Left ventricle myocardium inferior (tissue), 1 donor: ENCODE measurements at places on chromosomes 6 and 20.

- H3K27ac ChIP-seq = no peak overlapping the region
- DNase-seq = no peak
- no peaks in the 10 kb centered on the region for H3K27me3 ChIP-seq
- H3K36me3 ChIP-seq = no peaks in the 10 kb centered on the region
- no peaks in the 10 kb centered on the region for H3K4me1 ChIP-seq
Measured at GRCh38 chr6:108550256-108550655, 10.5 kb upstream of the FOXO3 start.

DNA sequence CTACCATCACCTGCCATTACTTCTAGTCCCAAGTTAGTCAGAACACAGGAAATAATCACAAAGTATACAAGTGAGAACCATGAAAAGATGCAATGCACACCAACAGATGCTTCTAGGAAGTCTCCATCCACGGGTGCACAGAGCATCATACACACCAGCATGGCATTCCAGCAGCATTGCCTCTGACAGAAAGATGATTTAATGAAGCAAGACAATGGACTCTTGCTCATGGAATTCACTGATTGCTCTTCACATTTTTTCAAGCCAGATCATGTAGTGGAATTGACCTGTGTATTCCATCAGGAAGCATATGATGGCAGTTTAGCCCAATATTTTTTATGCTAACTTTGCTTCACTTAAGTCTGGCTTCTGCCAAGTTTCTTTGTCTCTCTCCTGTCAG, 406.3 kb upstream of the RGS17 start:
- H3K4me3 ChIP-seq = no peak overlapping the region
- H3K27me3 ChIP-seq = no peaks in the 10 kb centered on the region
- DNase-seq = no peak
- H3K27ac ChIP-seq = no peak overlapping the region

GRCh38 chr20:46154796-46155195, 36.7 kb downstream of the CD40 start:
- no peak for DNase-seq
- no peak overlapping the region for H3K4me3 ChIP-seq
- H3K27me3 ChIP-seq = peaks cover 100% of the 10 kb centered on the region
- H3K27ac ChIP-seq = no peak overlapping the region

GRCh38 chr6:72783666-72784065, 161.8 kb downstream of the KCNQ5 start:
- no peaks in the 10 kb centered on the region for H3K36me3 ChIP-seq
- no peak overlapping the region for H3K4me3 ChIP-seq
- H3K27me3 ChIP-seq = no peaks in the 10 kb centered on the region
- H3K4me1 ChIP-seq = no peaks in the 10 kb centered on the region
- DNase-seq = no peak

DNA sequence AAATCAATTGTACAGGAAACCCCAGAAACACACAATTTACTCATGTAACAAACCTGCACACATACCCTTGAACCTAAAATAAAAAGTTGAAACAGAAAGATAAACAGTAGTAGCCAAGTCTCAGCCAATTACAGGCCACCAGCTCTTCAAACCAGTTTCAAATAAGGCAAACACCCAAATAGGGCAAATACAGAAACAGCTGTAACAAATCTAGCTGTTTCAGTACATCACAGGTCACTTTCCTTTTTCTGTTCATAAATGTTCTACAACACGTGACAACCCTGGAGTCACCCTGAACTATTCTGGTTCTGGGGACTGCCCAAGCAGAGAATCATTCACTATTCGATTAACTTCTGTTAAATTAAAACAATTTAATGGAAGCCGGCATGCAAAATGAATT, 329.0 kb downstream of the GJA1 start:
- H3K27ac ChIP-seq = no peak overlapping the region
- DNase-seq = no peak
- no peak overlapping the region for H3K4me3 ChIP-seq
- no peaks in the 10 kb centered on the region for H3K4me1 ChIP-seq
- H3K27me3 ChIP-seq = no peaks in the 10 kb centered on the region

- H3K27ac ChIP-seq = no peak overlapping the region
- peaks cover 71% of the 10 kb centered on the region for H3K27me3 ChIP-seq
- no peak for DNase-seq
- no peaks in the 10 kb centered on the region for H3K4me1 ChIP-seq
- H3K4me3 ChIP-seq = no peak overlapping the region
- H3K36me3 ChIP-seq = no peaks in the 10 kb centered on the region
Measured at GRCh38 chr20:56795492-56795891, 166.4 kb downstream of the TFAP2C start.

- H3K4me1 ChIP-seq = peaks cover 53% of the 10 kb centered on the region
- H3K4me3 ChIP-seq = peak overlapping the region; percentile 92
Measured at GRCh38 chr6:13710552-13711323, 897 bp downstream of the RANBP9 start.

GRCh38 chr6:166998256-166999144, 697 bp upstream of the CEP43 start:
- H3K4me3 ChIP-seq = peak overlapping the region; percentile 97
- H3K27ac ChIP-seq = peak overlapping the region; percentile 82
- no peaks in the 10 kb centered on the region for H3K27me3 ChIP-seq
- DNase-seq = peak; percentile 26

GRCh38 chr6:55131616-55132015, 42.7 kb upstream of the HCRTR2 start:
- no peaks in the 10 kb centered on the region for H3K36me3 ChIP-seq
- H3K4me1 ChIP-seq = no peaks in the 10 kb centered on the region
- H3K27me3 ChIP-seq = no peaks in the 10 kb centered on the region
- no peak overlapping the region for H3K27ac ChIP-seq
- H3K4me3 ChIP-seq = no peak overlapping the region

DNA sequence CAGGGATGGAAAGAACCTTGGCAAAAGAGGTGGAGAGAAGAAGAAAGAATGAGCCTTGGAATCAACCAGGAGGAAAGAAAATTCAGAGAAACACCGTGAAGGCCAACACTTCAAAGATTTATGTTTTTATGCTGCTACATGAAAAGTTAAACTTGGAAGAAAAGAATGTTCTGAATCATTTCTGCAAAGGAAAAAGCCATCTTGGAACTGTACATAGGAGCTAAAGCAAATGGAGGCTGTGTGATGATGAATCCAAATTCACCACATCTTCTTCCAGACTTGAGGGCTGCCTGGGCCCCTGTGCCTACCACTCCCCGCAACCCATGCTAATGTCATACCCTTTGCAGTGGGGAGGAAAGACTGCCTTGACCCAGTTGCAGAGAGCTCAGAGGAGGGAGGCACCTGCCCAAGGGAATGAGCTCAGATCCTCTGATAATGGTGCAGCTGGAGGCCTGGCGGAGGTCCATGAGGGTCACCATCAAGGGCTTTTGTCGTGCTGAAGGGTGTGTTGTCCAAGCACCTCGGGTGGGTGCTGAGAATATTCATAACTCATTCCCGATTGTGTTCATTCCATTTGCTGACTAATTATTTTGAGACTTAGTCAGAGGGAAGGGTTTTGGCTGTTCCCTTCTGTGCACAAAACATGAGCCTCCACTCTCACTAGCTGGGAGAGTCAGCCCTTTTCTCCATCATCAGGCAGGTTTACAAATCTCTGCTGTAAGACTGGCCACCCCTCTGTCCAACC, 245.8 kb upstream of the JAG1 start:
- no peak overlapping the region for H3K4me3 ChIP-seq
- H3K27me3 ChIP-seq = no peaks in the 10 kb centered on the region
- H3K36me3 ChIP-seq = no peaks in the 10 kb centered on the region
- DNase-seq = peak; percentile 36
- H3K4me1 ChIP-seq = peaks cover 4% of the 10 kb centered on the region
- H3K27ac ChIP-seq = no peak overlapping the region

DNA sequence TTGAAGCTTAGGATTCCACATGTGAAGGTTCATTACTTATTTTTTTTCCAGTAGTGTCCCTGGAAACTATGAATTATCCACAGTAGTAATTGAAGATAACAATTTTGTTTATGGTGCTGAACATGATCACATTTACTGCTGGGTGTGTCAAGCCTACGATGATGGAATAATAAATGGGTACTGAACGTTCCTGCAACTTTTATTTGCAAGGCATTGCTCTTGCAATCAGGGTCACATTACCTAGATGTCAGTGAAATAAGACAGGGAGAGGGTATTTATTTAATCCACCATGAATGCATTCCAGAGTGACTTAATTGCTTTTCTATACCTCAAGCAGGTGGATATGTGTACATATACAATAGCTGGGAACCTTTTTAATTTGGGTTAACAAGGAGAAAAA, 27.0 kb upstream of the MLIP start:
- H3K36me3 ChIP-seq = no peaks in the 10 kb centered on the region
- peak overlapping the region; percentile 83 for H3K27ac ChIP-seq
- no peak overlapping the region for H3K4me3 ChIP-seq
- no peak for DNase-seq
- H3K4me1 ChIP-seq = peaks cover 78% of the 10 kb centered on the region

DNA sequence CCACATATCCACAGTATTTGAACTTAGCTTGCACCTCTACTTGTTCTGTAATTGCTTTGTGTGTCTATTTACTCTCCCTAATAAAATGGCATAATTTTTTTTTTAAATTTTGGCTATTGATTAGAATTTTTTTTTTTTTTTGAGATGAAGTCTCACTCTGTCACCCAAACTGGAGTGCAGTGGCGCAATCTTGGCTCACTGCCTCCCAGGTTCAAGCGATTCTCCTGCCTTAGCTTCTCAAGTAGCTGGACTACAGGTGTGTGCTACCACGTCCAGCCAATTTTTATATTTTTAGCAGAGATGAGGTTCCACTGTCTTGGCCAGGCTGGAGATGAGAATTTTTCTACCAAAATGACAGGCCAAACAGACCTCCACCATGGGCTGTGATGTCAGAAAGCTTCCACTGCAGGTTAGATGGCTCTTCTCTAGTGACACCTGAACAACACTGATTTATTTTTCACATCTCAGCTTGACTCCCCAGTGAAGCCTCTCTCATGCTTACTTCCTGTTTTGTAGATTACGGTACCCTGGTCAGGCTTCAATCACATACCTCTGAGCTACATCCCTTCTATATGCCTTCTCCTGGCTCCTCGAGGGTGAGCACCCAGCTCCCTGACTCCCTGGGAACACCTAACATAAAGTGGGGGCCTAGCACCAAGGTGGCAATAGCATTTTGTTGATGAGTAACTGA, 112.8 kb downstream of the ARHGAP18 start:
- no peak overlapping the region for H3K4me3 ChIP-seq
- no peak overlapping the region for H3K27ac ChIP-seq
- H3K36me3 ChIP-seq = no peaks in the 10 kb centered on the region
- H3K27me3 ChIP-seq = no peaks in the 10 kb centered on the region
- peaks cover 3% of the 10 kb centered on the region for H3K4me1 ChIP-seq

- H3K27me3 ChIP-seq = no peaks in the 10 kb centered on the region
- peaks cover 76% of the 10 kb centered on the region for H3K36me3 ChIP-seq
- peaks cover 28% of the 10 kb centered on the region for H3K4me1 ChIP-seq
- peak overlapping the region; percentile 77 for H3K27ac ChIP-seq
- DNase-seq = peak; percentile 43
Measured at GRCh38 chr6:152277826-152278329, 359.3 kb downstream of the SYNE1 start.

DNA sequence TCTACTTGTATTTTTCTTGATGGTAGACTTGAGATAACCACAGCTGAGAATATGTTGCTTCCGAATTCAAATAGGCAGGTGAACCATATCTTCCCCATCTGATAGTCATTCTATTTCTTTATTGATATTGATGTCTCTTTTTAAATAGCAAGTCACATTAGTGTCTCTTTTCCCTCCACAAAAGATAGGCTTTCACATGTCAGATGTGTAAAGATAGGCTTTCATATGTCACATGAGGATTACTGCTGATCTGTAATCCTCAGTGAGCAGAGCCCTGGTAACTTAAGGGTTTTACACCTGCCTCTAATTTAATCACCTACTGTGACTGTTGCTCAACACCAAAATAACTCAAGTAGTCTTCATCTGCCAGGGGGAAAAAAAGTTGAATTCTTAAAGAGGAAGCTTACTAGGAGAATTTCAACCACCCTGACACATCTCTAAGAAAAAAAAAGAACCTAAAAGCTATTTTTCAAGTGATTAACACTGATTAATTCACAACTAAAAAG, 45.3 kb upstream of the TRDN start:
- no peak overlapping the region for H3K27ac ChIP-seq
- no peaks in the 10 kb centered on the region for H3K36me3 ChIP-seq
- no peak overlapping the region for H3K4me3 ChIP-seq

- no peak for DNase-seq
- no peak overlapping the region for H3K4me3 ChIP-seq
- H3K27ac ChIP-seq = no peak overlapping the region
Measured at GRCh38 chr6:95431637-95432228, 145.6 kb upstream of the MANEA start.

DNA sequence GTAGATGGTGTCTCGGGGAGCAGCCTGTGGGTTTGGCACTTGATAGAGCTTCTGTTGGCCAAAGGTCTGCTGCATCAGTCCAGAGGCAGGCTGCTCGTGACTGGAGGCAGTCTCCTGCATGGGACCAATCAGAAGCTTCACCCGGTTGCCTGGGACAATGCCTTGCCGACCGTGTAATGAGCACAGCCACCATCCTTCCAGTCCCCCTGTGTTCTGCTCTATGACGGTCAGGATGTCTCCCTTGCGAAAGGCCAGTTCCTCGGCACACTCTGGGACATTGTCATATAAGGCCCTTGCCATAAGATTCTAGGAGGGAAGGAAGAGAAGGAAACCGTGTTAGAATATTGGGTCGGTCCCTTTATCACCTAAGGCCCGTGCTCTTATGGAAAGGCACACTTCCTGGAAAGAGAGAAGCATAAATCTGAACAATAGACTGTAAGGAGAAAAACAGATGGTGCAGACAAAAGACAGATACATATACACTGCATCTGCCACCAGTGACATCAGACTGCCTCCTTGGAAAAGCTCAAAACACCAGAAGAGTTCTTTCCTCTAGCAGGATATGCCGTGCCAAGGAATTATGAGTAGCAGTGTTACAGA, 18.9 kb downstream of the NEDD9 start:
- H3K27ac ChIP-seq = peak overlapping the region; percentile 87
- peak overlapping the region; percentile 30 for H3K4me3 ChIP-seq
- peaks cover 17% of the 10 kb centered on the region for H3K36me3 ChIP-seq
- DNase-seq = no peak
- H3K27me3 ChIP-seq = no peaks in the 10 kb centered on the region

GRCh38 chr6:159232106-159232645, 63.0 kb downstream of the FNDC1 start:
- H3K4me1 ChIP-seq = peaks cover 4% of the 10 kb centered on the region
- no peaks in the 10 kb centered on the region for H3K36me3 ChIP-seq
- H3K27me3 ChIP-seq = peaks cover 90% of the 10 kb centered on the region
- no peak overlapping the region for H3K4me3 ChIP-seq
- no peak overlapping the region for H3K27ac ChIP-seq

DNA sequence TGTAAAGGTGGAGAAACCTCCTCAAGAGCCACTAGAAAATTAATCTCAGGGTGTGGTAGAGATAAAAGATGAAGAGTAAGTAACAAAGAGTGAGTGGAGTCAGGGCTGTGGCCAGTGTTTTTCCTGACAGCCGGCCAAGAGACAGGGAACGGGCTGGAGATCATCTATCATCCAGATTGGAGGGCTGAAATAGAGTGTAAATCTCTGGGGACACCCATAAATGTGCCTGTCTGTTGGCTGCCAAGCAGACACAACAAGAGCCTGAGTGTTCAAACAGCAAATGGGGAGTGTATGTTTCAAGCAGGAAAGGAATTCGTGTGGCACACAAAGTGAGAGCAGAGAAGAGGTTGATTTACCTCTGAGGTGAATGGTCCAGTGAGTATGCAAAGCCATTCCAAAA, 326.4 kb upstream of the KHDRBS2 start:
- H3K4me3 ChIP-seq = no peak overlapping the region
- no peak for DNase-seq
